ENCODE measurements at places on chromosomes 2 and 18. TPM values are rescaled to one million over a fixed set of nuclear protein-coding genes. Genes with fewer than 3 reads are reported as not detected.

The POTEE gene
- total RNA-seq = not detected

The UGT1A9 gene
- total RNA-seq = not detected

The C1QL2 gene
- not detected for total RNA-seq

The PELI1 gene
- 12.2 TPM for total RNA-seq

The LYG2 gene
- total RNA-seq = not detected

The REG3G gene
- not detected for total RNA-seq

The COLEC12 gene
- total RNA-seq = 65.5 TPM

The UGT1A5 gene
- not detected for total RNA-seq

The OSBPL6 gene
- total RNA-seq = 3.3 TPM

The PROKR1 gene
- total RNA-seq = 1.2 TPM

The PIEZO2 gene
- total RNA-seq = 47.2 TPM

The ARHGEF4 gene
- 9.6 TPM for total RNA-seq

The GREB1 gene
- 7.2 TPM for total RNA-seq

The CIB4 gene
- not detected for total RNA-seq

Measured in muscle of leg (tissue), 16 donors.